A549 treated with CpdA at 1 μM for 4 hours (cell line): ENCODE measurements at places on chromosomes 11 and 22. TPM values are rescaled to one million over a fixed set of nuclear protein-coding genes. Genes with fewer than 3 reads are reported as not detected.

KDM4E gene
- total RNA-seq, result not detected in 5 replicates

C22orf42 gene
- total RNA-seq, result not detected in 5 replicates

SELENOH gene
- 109 to 155 TPM (median 142 TPM) in 5 replicates for total RNA-seq

PGA5 gene
- not detected in 5 replicates for total RNA-seq

DMC1 gene
- total RNA-seq, result 2.9 to 10.9 TPM (median 3.2 TPM) in 5 replicates

CHRNA10 gene
- total RNA-seq, result 0.52 to 1.5 TPM (median 1.1 TPM) in 5 replicates

HSPB2 gene
- not detected in 5 replicates for total RNA-seq

HIC2 gene
- 2.2 to 2.9 TPM (median 2.8 TPM) in 5 replicates for total RNA-seq

OR8D1 gene
- not detected in 5 replicates for total RNA-seq

VPREB3 gene
- total RNA-seq, result 0.39 to 1.6 TPM (median 0.79 TPM) in 4 of 5 replicates, not detected in the other

SLC25A45 gene
- 9.9 to 13.7 TPM (median 10.5 TPM) in 5 replicates for total RNA-seq

SHANK2 gene
- total RNA-seq, result 6.6 to 12.0 TPM (median 9.4 TPM) in 5 replicates

RRP8 gene
- total RNA-seq, result 27.5 to 36.0 TPM (median 32.8 TPM) in 5 replicates

CSRP3 gene
- not detected in 5 replicates for total RNA-seq

SCUBE2 gene
- total RNA-seq, result 0.27 to 0.70 TPM (median 0.57 TPM) in 5 replicates

CASP1 gene
- 0.16 to 0.46 TPM in 2 of 5 replicates, not detected in the others for total RNA-seq

MUC5AC gene
- total RNA-seq, result 3.2 to 4.5 TPM (median 4.1 TPM) in 5 replicates

SCN2B gene
- not detected in 5 replicates for total RNA-seq

CCDC116 gene
- total RNA-seq, result 0.05 to 0.22 TPM (median 0.08 TPM) in 4 of 5 replicates, not detected in the other

ZNF70 gene
- 0.86 to 1.2 TPM (median 1.0 TPM) in 5 replicates for total RNA-seq

MOV10L1 gene
- not detected in 5 replicates for total RNA-seq

KCNJ11 gene
- total RNA-seq, result 0.16 to 0.60 TPM (median 0.32 TPM) in 5 replicates

CDC45 gene
- 24.1 to 27.9 TPM (median 24.8 TPM) in 5 replicates for total RNA-seq

GDPD4 gene
- not detected in 5 replicates for total RNA-seq

RAB36 gene
- total RNA-seq, result 6.1 to 7.3 TPM (median 6.9 TPM) in 5 replicates

ACR gene
- 0.06 to 0.08 TPM in 2 of 5 replicates, not detected in the others for total RNA-seq

TYR gene
- not detected in 5 replicates for total RNA-seq
